ENCODE measurements at places on chromosomes 4 and X.

GRCh38 chr4:17797808-17798207, 12.7 kb downstream of the DCAF16 start:
- no peak for DNase-seq

DNA sequence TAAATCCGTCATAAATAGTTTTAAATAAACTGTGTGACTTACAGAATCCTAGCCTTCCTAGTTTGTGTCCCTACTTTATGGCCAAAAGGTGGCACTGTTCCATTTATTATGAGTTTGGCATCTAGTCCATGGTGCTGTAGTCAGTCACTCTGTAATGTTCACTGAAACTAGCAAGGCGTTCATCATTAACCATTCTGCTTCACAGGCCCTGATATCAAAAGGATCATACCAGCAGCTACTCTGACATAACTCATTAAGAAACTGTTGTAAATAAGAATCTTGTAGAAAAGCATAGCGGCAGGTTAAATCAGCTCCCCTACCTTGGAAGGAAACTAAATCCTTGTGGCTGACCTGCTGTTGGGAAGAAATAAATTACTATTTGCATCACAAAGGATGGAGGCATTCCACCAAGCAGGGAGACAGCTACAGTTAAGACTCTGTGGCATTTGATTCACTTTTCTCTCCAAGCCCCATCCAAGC, 919.6 kb upstream of the DIAPH2 start:
- peak; percentile 4 for DNase-seq

GRCh38 chr4:182465114-182465513, 221.9 kb downstream of the TENM3 start:
- DNase-seq = no peak

GRCh38 chrX:135000516-135000915, 9.7 kb downstream of the SMIM10 start:
- peak; percentile 8 for DNase-seq

DNA sequence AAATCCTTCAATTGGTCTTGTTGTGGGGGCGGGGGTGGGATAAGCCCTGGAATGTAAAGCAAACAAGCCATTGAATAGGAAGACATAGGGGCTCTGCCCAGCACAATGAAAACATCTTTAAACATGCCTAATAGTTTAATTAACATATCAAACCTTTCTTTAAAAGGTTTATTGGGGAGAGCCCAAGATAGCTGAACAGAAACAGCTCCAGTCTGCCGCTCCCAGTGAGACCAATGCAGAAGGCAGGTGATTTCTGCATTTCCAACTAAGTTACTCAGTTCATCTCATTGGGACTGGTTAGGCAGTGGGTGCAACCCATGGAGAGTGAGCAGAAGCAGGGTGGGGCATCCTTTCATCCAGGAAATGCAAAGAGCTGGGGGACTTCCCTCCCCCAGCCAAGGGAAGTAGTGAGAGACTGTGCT, 327.2 kb upstream of the CNKSR2 start:
- no peak for DNase-seq

DNA sequence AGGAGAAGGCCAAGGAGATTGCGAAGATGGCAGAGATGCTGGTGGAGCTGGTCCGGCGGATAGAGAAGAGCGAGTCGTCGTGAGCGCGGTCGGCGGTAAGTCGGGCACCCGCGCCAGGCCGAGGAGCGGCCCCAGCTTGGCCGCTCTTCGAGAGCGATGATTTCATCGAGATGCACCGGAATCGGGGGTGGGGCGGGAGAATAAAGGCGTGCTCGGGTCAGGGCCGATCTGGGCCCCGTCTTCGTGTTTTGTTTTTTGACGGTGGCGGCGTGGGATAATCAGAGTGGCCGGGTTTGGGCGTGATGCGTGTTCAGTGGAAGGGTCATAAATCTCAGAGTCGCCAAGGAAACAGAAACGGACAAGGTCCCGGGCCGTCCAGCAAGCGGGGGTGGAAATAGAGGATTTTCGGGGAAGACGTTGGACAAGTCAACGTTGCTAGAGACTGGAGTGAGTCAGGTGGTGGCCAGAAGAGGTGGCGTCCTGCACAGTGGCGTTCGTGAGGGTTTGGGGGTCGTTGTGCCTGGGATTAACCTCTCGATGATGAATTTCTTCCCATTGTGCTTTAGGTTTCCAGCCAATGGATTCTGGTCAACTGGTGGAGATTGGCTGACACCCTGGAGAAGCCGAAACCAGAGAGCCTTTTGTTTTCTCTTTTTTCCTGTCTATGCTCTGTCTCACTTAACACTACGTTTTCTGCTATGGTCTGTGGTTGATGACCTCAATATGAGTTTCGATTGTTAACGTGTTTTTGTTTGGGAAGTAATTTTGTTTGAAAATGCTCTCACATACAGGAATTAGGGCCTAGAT, 882 bp downstream of the MRFAP1 start:
- DNase-seq = peak; percentile 80

GRCh38 chrX:136146614-136147314, 569 bp upstream of the FHL1 start:
- no peak for DNase-seq

Measured in GM03348 (cell line).